Activated T-helper 1 cell treated with anti-CD3 and anti-CD28 coated beads, Interleukin-12 subunit alpha, Interleukin-12 subunit beta, Interleukin-2, Interleukin-4 antibody, amounts not matched to agents 30 ng/mL and 10 ng/mL and 1 ng/mL, durations not matched to agents 14 hours and 24 hours and 36 hours (primary cell): ENCODE measurements at places on chromosomes 7 and 10. TPM values are rescaled to one million over a fixed set of nuclear protein-coding genes. Genes with fewer than 3 reads are reported as not detected.
A peak's percentile ranks its signal among the peaks of the same experiment; 100 is the strongest.

- no peaks in the 10 kb centered on the region for H3K4me1 ChIP-seq
- no peak overlapping the region for H3K4me3 ChIP-seq
- peaks cover 3% of the 10 kb centered on the region for H3K27me3 ChIP-seq
- no peak overlapping the region for H3K27ac ChIP-seq
These were observed 96.8 kb downstream of the CYTH3 start for GRCh38 chr7:6175645-6176044.

CTAGE6 gene
- total RNA-seq = 0.93 TPM in 1 of 2 replicates, not detected in the other

DNA sequence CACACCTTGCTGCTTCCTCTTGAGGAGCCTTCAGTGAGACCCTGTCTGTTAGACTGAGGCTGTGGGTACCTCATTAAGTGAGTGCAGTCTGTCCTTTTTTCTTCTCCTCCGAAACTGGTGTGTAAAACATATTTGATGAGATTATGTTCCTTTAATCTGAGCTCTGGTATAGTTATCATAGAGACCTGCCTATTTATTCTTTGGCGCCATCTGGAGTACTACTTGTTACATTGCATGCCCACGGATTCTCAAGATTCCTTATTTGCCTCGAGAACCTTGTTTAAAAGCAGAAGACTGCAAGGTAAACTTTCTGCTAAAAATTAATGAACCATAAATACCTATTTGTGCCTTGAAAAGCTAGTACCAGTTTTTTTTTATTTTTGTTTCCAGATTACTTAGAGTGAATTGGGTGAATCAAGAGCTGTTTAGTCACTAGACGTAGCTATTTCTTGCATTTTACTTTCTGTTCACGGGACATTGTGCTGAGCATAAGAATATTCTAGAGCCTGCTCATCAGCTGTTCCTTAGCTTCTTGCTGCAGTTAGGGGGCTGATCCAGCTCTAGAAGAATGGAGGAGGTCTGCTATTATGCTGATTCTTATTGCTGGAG lies 16.9 kb upstream of the STMP1 start:
- H3K27me3 ChIP-seq = no peaks in the 10 kb centered on the region
- H3K36me3 ChIP-seq = peaks cover 33% of the 10 kb centered on the region
- no peak overlapping the region for H3K4me3 ChIP-seq
- no peak for DNase-seq
- no peak overlapping the region for H3K27ac ChIP-seq

POLR2J2 gene
- 19.5 and 21.5 TPM in 2 replicates for total RNA-seq

- peaks cover 29% of the 10 kb centered on the region for H3K27me3 ChIP-seq
- H3K4me3 ChIP-seq = peak overlapping the region; percentile 72
- peaks cover 2% of the 10 kb centered on the region for H3K36me3 ChIP-seq
These were observed 548 bp upstream of the BNIP3 start for GRCh38 chr10:131982185-131982756.

GRCh38 chr7:94128072-94128471 lies 123.9 kb upstream of the BET1 start:
- no peak overlapping the region for H3K27ac ChIP-seq
- DNase-seq = no peak
- H3K4me3 ChIP-seq = no peak overlapping the region
- no peaks in the 10 kb centered on the region for H3K4me1 ChIP-seq

- no peaks in the 10 kb centered on the region for H3K4me1 ChIP-seq
- H3K4me3 ChIP-seq = peak overlapping the region; percentile 64
- no peak overlapping the region for H3K27ac ChIP-seq
- DNase-seq = no peak
These were observed 277.8 kb upstream of the NEBL start for GRCh38 chr10:21174715-21175495.
